Cortex of kidney (tissue), 1 donor: ENCODE measurements at places on chromosomes 12 and 14.

- no peak for DNase-seq
These were observed 1722.1 kb upstream of the SEL1L start for GRCh38 chr14:83255727-83256090.

DNA sequence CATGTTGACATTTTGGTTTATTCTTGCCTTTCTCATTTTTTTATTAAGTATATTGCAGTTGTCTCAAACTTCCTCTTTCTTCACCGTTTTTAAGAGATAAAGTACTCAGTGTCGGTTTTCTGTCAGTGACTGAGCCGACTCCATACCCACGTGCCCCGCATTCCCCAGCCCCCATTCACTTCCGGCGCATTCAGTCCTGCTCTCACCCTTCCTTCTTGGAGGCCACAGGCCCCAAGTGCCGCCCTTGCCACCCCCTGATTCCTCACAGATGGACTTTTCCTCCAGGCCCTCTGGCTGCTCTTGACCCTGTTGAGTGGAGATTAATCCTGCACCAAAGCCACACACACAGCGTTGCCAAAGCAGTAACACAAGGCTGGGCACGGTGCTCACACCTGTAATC is 19.1 kb upstream of the DNAH10 start:
- DNase-seq = no peak

DNA sequence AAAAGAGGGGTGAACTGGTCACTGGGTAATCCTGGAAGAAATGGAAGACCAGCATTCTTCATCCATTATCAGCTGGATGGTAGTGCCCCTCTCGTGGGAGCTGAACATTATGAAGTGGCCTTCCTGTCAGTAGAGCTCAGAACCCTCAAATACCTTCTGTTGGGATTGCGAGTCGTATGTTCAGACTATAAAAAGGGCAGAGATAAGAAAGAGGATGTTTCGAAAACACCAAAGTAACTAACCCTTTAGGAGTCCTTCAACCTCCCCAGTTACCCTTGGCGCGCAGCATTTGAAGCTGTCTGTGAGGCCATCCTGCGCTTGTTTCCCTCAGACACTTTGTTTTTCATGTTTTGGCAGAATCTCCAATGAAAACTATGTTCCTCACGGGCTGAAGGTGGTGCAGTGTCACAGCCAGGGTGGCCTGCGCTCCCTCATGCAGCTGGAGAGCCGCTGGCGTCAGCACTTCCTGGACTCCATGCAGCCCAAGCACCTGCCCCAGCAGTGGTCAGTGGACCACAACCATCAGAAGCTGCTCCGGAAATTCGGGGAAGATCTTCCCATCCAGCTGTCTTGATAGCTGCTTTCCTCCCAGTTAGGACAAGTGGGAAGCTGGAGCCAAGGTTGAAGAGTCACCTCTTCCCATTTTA is 19.3 kb upstream of the GALNT16 start:
- DNase-seq = no peak

- no peak for DNase-seq
These were observed 511.7 kb upstream of the SEL1L start for GRCh38 chr14:82045339-82045738.

- DNase-seq = no peak
These were observed 161.8 kb upstream of the IGF1 start for GRCh38 chr12:102642199-102642598.

DNA sequence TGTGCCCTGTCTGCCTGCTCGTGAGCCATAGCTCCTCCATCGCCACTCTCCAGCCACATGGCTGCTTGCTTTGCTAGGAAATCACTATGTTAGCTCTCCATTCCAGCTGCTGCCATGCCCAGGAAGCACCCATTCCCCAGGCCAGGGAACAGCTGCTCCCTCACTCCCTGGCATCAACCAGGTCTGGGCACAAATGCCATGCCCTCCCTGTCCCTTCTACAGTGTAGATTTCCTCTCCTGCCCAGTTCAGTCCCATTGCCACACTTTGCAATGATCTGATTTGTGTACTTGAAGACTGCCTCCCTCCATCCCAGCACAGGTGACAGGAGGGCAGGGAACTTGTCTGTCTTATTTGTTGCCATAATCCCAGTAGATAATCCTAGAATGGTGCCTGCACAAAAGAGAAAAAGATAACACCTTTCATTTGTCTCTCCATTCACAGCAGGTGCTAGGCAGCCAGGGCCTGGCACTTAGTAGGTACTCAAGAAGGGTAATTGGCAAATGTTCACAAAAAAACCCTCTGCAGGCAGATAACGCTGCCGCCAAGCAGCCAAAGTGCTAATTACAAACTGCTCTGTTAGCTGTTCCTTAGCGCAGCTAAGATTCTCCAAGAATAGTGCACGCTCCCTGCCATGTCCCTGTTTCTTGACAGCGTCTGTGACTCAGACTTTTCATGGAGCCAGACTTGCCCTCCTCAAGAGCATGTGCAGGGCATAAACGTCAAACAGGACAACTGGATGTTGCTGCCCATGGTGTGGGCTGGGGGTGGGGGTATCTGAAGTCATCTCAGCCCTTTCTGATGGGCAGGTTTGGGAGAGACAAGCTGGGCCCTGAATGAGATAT is 69.1 kb downstream of the ARL6IP4 start:
- DNase-seq = no peak

DNA sequence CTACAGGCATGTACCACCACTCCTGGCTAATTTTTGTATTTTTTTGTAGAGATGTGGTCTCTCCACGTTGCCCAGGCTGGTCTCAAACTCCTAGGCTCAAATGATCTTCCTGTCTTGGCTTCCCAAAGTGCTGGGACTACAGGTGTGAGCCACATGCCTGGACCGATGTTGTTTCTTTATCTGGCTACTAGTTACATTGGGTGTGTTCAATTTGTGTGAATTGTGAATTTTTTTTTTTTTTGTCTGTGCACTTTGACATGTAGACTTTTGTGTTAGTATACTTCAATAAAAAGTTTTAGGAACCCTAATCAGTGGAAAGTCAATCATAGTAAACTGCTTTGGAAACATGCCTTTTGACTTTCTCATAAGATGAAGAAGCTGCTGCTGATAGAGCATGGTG is 24.0 kb upstream of the SLC17A8 start:
- no peak for DNase-seq

GRCh38 chr12:39986674-39987073 is 119.2 kb downstream of the SLC2A13 start:
- no peak for DNase-seq

GRCh38 chr14:91501348-91501747 is 8.8 kb downstream of the PPP4R3A start:
- DNase-seq = no peak

DNA sequence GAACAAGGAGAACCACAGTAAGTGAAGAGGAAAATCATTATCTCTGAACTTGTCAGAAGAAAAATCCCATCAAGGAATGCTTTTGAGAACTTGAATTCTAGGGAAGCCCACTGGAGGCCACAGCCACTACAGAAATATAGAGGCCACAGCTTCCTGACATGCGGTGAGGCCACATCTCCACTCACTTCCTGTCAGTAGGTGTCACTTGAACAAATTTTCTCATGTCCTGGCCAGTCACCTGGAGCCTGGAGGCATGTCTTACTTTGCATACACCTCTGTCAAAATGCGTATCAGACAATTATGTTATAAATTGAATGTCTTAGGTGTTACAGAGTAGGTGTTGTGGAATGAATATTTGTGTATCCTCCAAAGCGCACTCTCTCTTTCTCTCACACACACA is 370.3 kb downstream of the DAD1 start:
- no peak for DNase-seq

GRCh38 chr12:78712834-78713481 is 151.6 kb upstream of the SYT1 start:
- DNase-seq = no peak

DNA sequence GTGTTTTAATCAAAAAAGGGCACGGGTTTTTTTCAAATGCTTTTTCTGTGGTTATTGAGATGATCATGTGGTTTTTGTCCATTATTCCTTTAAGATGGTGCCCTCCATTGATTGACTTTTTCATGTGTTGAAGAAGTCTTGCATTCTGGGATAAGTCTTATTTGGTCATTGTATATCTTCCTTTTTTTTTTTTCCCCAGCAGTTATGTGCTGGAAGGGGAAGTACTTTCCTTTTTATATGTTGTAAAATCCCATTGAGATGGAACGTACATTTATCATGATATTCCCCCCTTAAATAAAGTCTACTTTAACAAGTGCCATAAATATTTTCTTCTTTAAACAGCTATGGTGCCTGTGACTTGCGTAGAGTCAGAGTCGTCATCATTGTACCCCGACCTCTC is 24.8 kb upstream of the MUCL1 start:
- no peak for DNase-seq

- DNase-seq = no peak
These were observed 11.3 kb downstream of the PHLDA1 start for GRCh38 chr12:76020281-76020680.

GRCh38 chr14:90302529-90303303 is 29.0 kb downstream of the NRDE2 start:
- no peak for DNase-seq

DNA sequence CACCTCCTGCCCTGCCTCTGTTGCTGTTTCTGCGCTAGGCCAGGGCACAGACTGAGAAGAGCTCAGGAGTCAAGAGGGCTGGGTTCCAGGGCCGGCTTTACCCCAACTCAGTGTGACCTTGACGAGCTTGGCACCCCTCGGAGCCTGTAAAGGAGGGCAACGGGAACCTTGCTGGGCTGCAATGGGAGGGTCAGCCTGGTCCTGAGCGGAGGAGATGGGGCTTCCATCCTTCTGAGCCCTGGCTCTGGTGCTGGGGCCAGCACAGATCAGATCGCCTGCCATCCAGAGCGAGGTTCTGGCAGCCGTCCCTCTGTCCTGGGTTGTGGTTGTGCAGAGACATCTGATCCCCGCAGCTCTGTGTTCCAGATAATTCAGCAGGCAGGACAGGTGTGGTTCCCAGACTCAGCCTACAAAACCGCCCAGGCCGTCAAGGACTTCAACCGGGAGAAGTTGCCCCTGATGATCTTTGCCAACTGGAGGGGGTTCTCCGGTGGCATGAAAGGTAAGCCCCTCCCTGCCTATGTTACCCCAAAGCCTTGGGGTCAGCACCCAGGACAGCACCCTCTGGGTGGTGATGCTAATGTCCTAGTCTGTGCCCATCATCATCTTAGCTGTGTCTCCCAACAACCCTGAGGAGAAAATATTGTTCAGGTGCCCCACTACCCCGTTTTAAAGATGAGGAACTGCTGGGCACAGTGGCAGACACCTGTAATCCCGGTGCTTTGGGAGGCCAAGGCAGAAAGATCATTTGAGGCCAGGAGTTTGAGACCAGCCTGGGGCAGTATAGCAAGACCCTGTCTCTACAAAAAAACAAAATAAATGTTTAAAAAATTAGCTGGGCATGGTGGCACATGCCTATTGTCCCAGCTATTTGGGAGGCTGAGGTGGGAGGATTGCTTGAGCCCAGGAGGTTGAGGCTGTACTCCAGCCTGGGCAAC is 50.2 kb downstream of the FOXN4 start:
- DNase-seq = no peak

- DNase-seq = no peak
These were observed 18.4 kb downstream of the AKT1 start for GRCh38 chr14:104776961-104777807.

DNA sequence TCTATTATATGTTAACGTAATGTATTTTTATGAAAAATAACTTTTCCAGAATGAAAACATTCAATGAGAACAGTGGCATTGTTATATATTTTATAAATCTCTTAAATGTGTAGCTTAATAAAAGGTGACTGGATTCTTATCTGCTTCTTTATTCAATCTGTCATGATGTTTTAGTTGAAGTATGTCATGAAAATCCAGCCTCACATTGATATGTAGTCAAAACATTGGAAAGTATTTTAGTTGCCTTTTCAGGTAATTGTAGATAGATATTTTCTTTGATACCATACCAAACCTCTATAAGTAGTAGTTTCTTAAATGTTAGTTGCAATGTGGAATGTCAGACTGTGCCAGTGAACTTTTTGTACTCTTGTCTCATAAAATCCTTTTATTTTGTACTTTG is 41.3 kb upstream of the MSRB3 start:
- DNase-seq = no peak
